ENCODE measurements at places on chromosomes 3 and 15.

DNA sequence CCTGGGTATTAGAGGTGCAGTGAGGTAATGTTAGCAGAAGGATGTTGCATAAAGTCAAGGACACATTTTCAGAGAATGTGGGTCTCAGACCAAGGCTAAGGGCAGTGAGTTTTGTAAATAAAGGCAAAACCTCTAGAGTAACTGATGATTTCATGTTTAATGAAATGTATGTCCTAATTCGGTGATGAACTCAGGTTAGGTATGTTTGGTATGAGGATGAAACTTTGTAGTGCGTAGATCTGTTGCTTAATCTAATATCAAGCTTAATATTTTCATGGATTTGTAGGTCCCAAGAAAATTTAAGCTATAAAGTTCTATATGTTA, 3.6 kb downstream of the USP50 start:
- DNase-seq = no peak

- DNase-seq = no peak
Observed at GRCh38 chr3:194872669-194872977, 186.9 kb downstream of the FAM43A start.

DNA sequence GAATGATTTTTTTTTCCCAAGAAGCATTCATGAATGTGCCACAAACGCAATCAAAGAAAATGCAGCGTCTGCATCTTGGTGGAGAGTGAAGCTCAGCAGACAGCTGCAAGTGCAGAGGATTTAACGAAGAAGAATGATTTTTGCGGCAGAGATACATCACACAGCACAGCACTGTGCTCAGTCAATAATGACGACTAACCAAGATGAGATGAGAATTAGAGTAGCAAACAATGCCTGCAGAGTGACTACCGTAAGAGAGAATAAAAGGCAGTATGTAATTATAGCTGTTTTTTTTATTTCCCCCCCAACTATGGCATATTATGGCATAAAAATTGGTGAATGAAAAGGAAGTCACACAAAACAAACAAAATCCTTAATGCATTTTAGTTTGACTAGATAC, 218.0 kb upstream of the ROBO1 start:
- DNase-seq = no peak

GRCh38 chr15:25184356-25185155, 229.8 kb downstream of the SNRPN start:
- DNase-seq = no peak

DNA sequence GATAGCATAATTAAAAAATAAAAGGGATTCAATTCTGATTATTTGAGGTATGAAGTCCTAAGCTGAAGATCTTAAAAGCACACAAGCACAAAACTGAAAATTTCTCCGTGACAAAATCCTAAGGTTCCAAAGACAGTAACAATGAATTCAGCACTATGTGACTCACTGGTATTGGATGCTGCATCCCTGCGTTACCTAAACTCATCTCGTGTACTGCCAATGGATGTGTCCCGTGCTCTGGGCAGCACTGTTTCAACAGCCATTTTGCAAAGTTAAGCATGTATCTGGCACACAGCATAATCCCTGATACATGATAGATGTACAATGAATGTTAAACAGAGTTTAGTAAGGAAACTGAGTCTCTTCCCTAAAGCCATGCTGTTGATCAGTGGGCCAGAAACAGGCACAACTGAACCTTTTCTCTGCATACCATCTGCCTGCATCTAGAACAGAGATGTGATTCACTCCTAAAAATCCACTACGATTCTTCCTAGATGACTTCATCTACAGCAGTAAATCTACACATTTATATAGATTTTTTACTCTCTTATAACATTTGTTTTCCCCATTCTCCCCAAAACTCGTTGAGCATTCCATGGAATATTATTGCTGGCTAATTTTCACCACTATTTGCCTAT, 14.3 kb downstream of the SUCLG2 start:
- no peak for DNase-seq

DNA sequence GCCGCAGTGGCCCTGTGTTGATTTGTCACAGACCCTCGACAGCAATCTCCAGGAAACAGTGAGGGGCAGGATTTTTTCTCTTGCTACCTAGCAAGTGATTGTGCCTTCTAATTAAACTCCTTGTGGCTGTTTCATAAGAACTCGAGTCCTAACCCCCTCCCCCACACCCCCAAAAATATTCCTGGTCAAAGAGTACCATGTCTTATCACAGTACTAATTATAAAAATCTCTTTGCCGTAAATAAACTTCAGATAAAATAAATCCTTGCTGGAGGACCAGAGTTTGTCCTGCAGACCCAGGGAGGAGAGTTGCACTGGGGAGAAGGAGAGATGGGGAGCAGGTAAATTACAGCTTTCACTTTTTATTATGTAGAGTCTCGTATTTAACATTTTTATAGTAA, 64.3 kb downstream of the FAM174B start:
- no peak for DNase-seq

- no peak for DNase-seq
Observed at GRCh38 chr3:87792534-87793336, 266.1 kb downstream of the CGGBP1 start.

GRCh38 chr3:77460326-77460725, 420.4 kb downstream of the ROBO2 start:
- DNase-seq = no peak

GRCh38 chr3:177883091-177883490, 653.1 kb upstream of the KCNMB2 start:
- no peak for DNase-seq

DNA sequence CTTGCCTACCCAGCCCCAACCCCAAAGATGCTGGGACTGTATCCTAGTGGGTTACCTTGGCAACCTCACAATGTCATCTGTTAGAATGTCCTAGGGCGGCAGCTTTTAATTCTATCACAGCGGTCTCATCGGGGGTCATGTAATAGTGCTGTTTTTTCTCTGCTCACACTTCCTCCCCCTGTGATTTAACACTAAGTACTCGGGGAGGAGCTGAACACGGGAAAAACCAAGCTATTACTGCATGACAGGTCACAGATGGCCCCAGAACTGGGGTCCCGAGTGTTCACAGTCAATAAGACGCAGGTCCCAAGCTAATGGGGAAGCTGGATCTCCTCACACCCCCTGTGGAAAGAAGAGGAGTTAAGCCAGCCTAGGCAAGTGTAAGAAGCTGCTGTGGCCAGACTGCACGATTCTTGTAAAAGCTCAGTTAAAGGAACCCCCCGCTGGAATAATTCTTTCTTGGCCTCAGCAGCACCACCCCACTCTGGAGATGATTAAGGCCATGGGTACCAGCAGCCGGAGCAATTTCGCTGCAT, 2.5 kb upstream of the RFTN1 start:
- no peak for DNase-seq

DNA sequence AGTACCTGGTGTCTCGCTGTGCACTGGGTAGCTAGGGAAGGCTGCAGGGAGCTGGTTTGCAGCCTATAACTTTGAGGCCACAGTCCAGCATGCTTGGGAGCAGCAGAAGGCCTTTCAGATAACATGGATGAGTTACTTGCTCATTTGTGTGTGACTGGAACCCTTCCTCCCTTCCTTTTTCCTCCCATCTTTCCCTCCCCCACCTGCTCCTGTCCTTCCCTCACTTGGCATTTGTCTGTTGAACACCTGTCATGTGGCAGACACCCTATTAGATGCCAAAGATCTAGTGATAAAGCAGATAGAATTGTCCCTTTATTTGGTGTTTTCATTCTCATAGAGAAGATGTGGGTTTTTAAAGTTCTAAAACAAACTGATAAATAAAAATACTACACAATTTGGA, 71.6 kb downstream of the LRTM1 start:
- no peak for DNase-seq

GRCh38 chr3:114083112-114083511, 26.6 kb downstream of the QTRT2 start:
- DNase-seq = no peak

DNA sequence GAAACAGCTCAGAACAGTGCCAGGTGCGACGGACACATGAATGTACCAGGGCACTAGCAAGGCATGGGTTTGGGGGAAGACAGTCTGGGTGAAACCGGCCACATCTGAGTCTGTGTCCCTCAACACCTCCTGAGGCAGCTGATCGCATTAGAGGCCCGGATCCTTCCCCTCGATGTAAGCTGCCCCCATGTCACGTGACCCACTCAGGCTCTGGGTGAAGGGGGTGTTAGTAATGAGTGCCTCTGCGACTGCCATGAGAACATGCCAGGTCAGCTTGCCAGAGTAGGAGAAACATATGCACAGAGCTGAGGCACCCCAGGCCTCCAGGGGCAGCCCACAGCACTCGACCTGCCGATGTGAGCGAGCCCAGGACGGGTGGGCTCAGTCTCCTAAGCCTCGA, 29.7 kb downstream of the PRR23E start:
- DNase-seq = no peak

DNA sequence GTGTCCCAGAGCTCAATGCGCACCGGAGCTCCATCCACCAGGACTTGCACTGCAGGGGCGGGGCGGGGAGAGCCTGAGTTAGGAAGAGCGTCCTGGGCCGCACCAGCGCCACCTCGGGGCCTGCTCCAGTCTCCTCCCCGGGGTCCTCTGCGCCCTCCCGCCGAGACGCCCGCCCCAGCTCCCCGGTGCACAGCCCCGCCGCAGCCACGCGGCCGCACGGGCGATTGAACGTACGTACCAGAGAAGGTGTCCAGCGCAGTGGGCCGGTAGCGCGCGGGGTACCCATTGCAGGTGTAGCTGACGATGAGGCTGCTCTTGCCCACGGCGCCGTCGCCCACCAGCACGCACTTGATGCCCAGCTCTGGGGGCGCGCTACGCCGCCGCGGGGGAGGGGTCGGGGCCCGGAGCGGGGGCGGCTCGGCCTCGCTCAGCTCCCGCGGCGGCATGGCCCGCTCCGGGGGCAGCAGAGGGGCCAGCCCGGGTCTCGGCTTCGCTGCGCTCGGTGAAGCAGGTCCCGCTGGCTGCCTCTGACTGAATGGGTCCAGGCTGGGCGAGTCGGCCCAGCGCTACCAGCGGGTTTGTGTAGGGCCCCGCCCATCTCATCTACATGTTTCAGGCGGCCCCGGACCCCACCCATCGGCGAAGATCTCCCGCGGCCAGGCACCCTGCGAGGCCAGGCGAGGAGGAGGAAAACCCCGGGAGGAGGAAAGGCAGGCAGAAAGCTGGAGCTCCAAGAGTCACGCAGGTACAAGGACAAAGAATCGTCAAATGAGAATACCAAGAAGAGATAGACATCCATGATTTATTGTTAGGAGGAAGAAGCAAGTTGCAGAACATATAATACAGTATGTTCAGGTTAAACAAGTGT, at the start of gene RHOV:
Gene RHOV, minus strand, starts transcription at position 541 of the 868 bp plus-strand sequence. Its CDS starts 95 bp downstream, at position 446.
- DNase-seq = peak; percentile 24

GRCh38 chr3:156581033-156581432, 26.1 kb upstream of the SSR3 start:
- DNase-seq = no peak

DNA sequence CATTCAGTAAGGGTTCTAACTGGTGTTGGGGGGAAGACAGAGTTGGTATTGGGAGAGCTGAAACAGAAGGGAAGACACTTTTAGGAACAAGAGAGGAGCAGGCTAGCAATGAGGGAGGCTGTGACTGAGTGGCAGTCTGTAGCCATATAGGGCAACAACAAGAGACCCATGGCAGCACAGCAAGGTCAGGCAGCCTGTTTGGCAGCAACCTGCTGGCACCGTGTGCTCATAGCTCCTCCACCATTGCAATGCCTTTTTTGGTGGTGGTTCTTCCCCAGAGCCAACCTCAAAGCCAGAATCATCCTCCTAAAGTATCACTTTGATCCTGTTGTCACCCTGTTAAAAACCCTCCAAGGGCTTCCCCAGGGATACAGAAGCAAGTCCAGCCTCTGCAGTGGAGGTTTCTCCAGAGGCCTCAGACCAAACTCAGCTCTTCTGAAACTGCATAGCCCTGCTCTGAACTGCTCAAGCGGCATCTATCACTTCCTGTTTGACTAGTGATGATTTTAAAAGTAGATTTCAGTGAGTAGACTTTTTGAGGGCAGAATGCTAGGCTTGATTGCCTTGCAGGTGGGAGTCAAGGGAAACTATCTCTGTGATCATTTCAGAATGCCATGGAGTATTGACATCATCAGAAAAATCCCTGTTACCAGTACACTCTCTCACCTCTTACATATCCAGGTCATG, 176.9 kb downstream of the STAC start:
- no peak for DNase-seq

GRCh38 chr3:8210882-8211341, 290.7 kb upstream of the LMCD1 start:
- no peak for DNase-seq

GRCh38 chr15:40688932-40689799, 5.8 kb upstream of the RAD51 start:
- DNase-seq = no peak

DNA sequence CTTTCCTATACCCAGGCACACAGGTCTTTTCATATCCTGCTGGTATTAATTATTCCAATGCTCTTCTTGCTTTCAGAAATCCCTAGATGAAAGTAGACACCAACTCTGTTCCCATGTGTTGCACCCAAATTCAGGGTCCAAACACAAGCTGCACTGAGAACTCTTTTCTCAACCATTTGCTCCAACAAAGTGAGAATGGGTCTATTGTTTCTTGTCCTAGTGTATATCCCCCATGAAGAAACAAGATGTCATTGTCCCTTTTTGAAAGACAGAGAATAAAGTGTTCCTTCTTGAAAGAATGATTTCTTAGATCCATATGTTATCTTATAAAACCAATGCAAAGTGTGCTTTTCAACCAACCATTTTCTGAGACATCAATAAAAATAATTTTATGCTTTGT, 353.7 kb downstream of the CNTN6 start:
- DNase-seq = no peak

DNA sequence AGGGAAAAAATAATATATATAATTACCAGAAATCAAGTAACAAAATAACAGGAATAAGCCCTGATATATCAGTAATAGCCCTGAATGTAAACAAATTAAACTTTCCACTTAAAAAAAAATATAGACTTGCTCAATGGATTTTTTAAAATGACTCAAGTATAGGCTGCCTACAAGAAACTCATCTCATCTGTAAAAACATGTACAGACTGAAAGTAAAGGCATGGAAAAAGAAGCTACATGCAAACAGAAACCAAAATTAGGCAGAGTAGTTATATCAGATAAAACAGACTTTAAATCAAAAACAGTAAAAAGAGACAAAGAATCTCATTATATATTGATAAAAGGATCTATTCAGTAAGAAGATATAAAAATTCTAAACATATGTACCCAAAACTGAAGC, 82.4 kb upstream of the STT3B start:
- DNase-seq = no peak

GRCh38 chr3:65904016-65904415, 134.7 kb downstream of the MAGI1 start:
- no peak for DNase-seq

DNA sequence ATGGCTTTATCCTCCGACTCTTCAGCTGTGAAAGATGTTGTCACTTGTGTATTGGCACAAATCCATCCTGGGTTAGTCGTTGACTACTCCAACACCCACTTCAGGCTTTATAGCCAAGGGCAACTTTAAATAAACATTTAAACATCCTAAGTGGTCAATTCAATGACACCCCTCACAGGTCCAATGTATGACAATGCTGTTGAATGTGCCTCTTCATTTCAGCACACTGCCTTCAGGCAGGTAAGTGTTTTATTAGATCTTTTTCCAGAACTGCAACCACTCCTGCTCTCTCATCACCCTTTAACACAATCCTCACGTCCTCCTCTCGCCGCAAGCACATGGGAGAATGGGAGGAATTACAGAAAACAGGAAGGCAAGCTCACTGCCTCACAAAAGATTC, 30.3 kb downstream of the IL12A start:
- no peak for DNase-seq

All from cerebellar nuclear complex (tissue), 1 donor.